RPMI7951 (cell line): ENCODE measurements at places on chromosomes 1 and 21. TPM values are rescaled to one million over a fixed set of nuclear protein-coding genes. Genes with fewer than 3 reads are reported as not detected.
A peak's percentile ranks its signal among the peaks of the same experiment; 100 is the strongest.

DNA sequence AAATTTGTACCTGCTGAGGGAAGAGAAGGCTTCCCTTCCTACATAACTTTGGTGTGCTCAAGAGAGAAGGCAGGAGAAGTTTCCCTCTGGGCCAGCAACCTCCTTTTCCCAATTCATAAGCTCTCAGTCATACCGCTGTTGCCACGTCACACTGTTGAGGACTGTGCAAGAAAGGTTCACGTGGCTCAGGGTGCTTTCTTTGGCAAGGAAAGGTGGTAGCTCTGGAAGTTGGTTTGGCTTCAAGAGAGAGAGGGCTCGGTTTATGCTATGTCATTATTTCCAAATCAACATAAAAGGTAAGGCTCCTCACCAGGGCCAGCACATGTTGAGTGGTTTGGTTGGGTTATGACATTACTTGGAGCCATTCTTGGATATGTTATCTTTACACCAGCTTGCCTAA is 77.3 kb downstream of the TNFSF18 start:
- no peak for DNase-seq

- no peak for DNase-seq
Observed at GRCh38 chr1:1132956-1133750, 17.3 kb upstream of the C1orf159 start.

DNA sequence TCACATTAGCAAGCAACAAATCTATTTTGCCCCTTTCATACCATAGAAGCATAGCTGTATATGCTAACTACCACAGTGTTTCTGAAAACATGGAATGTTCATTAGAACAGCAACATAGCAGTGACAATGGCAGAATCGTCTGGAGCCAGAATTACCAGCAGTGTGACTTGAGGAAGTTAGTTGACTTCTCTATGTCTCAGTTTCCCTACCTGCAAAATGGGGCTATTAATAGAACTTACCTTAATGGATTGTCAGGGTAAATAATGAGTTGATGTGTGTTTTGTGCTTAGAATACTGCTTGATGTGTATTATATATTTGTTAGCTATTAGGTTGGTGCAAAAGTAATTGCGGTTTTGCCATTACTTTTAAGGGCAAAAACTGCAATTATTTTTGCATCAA is 14.8 kb upstream of the GJA9 start:
- DNase-seq = no peak

- DNase-seq = no peak
Observed at GRCh38 chr1:208113011-208113410, 131.2 kb downstream of the PLXNA2 start.

DNA sequence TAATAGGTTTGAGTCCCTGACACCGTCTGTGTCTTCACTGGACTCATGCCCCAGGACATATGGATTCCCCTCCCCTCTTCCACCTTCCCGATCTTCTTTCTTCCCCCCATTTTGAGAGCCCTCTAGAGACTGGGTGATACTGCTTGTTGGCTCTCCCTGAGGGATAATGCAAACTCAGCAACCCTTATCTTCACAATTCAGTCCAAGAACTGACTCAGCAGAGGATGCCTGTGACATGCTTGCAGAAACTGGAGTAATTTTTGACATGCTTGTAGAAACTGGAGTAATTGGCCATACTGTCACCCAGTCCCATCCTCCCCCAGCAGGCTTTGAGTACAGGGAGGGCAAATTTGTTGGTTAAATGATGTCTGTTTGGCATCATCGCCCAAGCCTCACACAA is 127.6 kb upstream of the CTTNBP2NL start:
- DNase-seq = no peak

DNA sequence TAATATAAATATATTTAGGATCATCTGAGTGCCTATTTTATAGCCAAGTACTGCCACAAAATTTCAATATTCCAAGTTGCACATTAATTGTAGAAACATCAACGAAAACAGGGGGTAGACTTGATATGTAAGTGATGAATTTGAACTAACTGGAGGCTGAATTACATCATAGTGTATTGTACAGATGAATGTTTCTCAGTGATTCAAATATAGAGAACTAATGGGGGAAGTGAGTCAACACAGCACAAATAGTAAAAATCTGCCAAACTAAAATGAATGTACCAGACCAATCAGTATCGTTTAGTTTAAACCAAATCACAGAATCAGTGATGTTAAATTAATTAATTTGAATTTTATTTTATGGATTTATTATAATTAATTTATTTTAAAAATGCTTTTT is 42.8 kb downstream of the RTCA start:
- DNase-seq = no peak

DNA sequence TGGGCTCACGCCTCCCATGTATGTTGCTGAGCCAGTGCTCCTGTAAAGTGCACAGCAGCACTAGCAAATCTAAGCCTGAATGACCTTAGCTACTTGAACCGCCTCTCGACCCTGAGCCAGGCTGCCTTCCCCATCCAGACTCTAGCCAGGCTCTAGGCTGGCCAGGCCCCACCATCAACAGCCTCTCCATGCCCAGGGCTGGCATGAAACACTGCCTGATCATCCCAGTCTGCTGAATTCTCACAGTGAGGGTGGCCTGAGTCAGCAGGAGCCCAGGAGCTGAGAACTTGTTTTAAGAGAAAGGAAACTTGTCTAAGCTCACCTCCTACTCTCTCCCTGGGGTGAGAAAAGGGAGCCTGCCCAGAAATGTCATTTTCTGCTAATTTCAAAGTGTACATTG is 733.3 kb downstream of the PTPRU start:
- no peak for DNase-seq

The CRNN gene
- not detected in 2 replicates for total RNA-seq

The MAGI3 gene
- 7.3 and 8.1 TPM in 2 replicates for total RNA-seq

DNA sequence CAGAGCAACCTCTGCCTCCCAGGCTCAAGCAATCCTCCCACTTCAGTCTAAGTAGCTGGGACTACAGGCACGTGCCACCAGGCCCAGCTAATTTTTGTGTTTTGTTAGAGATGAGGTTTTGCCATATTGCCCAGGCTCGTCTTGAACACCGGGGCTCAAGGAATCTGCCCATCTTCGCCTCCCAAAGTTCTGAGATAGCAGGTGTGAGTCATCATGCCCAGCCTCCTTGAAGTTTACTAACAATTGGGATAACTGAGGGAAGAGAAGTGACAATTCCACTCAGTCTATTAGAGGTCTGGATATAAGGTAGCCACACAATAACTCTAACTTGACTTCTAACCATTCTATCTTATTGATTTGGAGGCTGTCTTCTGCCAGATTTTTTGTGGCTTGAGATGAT is 6.3 kb upstream of the RCC1 start:
- DNase-seq = no peak

- peak; percentile 24 for DNase-seq
Observed at GRCh38 chr1:33220676-33221384, 35.5 kb upstream of the ZNF362 start.

The FMO3 gene
- 50.1 and 58.6 TPM in 2 replicates for total RNA-seq

DNA sequence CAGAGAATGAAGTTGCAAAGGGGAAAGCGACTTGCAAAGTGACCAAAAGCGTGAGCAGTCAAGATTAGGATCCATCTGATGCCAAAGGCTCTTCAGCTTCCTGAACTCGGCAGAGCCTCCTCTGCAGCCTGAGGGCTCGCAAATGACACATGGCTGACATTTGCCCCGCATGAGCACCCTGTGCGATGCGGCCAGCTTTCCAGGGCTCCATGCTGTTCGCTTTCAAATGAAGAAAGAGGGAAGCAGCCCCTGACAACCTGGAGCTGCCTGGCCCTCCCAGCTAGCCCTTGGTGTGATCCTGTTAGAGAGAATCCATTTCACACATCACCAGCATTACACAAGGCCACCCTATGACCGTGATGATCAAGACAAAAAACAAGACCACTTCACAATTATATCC is 20.2 kb upstream of the FAM131C start:
- peak; percentile 85 for DNase-seq

GRCh38 chr1:39102537-39103327 is 76.6 kb downstream of the NDUFS5 start:
- peak; percentile 80 for DNase-seq

GRCh38 chr1:3237994-3238702 is 169.1 kb downstream of the PRDM16 start:
- no peak for DNase-seq

The CLCA4 gene
- total RNA-seq = not detected in 2 replicates

The BCAR3 gene
- total RNA-seq = 50.1 and 60.0 TPM in 2 replicates

- DNase-seq = no peak
Observed at GRCh38 chr1:111751906-111752575, 3.7 kb upstream of the DDX20 start.

The APH1A gene
- 92.8 and 107 TPM in 2 replicates for total RNA-seq

GRCh38 chr1:205028924-205029323 is 14.1 kb upstream of the CNTN2 start:
- no peak for DNase-seq

- no peak for DNase-seq
Observed at GRCh38 chr1:80566867-80567266, 1233.9 kb upstream of the ADGRL2 start.

GRCh38 chr1:58003059-58003458 is 543.5 kb downstream of the OMA1 start:
- no peak for DNase-seq

DNA sequence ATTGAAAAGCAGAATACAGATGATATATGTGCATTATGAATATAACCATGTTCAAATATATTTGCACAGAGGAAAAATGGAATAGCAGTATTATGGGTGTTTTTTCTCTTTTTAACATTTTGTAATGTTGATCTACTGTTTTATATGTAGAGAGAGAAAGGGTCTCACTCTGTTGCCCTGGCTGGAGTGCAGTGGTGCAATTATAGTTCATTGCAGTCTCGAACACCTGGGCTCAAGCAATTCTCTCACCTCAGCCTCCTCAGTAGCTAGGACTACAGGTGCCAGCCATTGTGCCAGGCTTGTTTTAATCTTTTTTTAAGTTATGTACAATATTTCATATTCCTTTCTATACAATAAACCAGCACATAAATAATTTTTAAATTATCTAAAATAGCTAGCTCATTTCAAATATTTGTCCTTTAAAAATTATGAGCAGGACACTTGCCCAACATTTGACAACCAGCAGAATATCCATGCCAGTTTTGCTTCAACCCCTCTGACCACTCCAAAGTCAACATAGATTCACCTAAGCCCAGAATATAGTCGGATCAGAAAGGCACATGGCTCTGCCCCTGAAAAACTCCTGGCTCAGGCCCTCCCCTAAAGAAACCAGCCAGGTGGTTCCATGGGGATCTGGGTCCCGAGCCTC is 29.8 kb downstream of the ZNF281 start:
- no peak for DNase-seq

GRCh38 chr1:152440635-152441471 is 26.8 kb upstream of the CRNN start:
- DNase-seq = peak; percentile 70

- no peak for DNase-seq
Observed at GRCh38 chr1:246275036-246275435, 232.0 kb downstream of the SMYD3 start.

The CD5L gene
- 0.10 and 0.12 TPM in 2 replicates for total RNA-seq

- DNase-seq = no peak
Observed at GRCh38 chr1:60427701-60428100, 354.1 kb upstream of the C1orf87 start.

The CRB1 gene
- total RNA-seq = not detected in 2 replicates
